ENCODE measurements at places on chromosomes 7 and 10.

- DNase-seq = no peak
Measured at GRCh38 chr10:1149793-1150637, 93.8 kb downstream of the WDR37 start.

- no peak for DNase-seq
Measured at GRCh38 chr7:54978364-54979116, 40.3 kb upstream of the EGFR start.

- no peak for DNase-seq
Measured at GRCh38 chr10:110556969-110557601, 10.4 kb upstream of the SMC3 start.

DNA sequence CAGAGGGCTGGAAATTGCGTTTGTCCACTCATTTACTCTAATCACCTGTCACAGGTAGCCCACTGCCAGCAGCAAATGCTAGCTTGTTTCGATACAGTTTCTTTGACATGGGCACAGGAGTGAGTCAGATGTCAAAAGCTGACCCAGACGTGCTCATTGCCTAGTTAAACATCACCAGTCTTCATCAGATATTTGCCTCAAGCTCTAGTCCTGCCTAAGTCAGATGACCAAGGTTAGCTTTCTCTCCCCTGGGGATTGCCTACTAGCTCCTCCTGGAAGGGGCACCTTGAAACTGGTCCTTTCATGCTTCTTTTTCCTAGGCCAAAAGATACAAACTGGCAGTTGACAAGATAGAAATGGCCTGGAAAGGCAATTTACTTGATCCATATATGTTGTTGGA lies 35.2 kb downstream of the GPAM start:
- DNase-seq = no peak

DNA sequence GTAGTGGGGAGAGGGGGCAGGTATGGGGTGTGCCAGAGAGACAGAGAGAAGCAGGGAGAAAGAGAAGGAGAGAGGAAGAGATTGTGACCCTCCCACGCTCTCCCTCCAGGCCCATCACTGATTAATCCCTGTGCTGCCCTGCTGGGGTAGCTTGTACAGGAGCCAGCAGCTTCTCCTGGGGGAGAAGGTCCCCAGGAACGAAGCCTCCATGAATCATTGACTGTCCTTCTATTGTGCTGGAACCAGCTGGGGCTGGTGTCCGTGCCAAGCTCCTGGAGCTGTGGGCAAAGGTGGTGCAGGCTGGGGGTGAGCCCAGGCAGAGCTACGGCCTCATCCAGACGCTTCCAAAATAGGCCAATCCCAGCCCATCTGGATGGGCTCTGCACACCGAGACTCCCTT lies 20.9 kb downstream of the AQP1 start:
- peak; percentile 31 for DNase-seq

GRCh38 chr10:6528198-6528950 lies 51.7 kb downstream of the PRKCQ start:
- no peak for DNase-seq

GRCh38 chr10:51117794-51118193 lies 43.5 kb downstream of the PRKG1 start:
- DNase-seq = no peak
